ENCODE measurements at places on chromosomes 13 and 19.

- DNase-seq: no peak
These were observed 278.9 kb downstream of the ZNF536 start for GRCh38 chr19:30651066-30651465.

GRCh38 chr13:97284558-97284957 lies 62.4 kb downstream of the MBNL2 start:
- DNase-seq: no peak

DNA sequence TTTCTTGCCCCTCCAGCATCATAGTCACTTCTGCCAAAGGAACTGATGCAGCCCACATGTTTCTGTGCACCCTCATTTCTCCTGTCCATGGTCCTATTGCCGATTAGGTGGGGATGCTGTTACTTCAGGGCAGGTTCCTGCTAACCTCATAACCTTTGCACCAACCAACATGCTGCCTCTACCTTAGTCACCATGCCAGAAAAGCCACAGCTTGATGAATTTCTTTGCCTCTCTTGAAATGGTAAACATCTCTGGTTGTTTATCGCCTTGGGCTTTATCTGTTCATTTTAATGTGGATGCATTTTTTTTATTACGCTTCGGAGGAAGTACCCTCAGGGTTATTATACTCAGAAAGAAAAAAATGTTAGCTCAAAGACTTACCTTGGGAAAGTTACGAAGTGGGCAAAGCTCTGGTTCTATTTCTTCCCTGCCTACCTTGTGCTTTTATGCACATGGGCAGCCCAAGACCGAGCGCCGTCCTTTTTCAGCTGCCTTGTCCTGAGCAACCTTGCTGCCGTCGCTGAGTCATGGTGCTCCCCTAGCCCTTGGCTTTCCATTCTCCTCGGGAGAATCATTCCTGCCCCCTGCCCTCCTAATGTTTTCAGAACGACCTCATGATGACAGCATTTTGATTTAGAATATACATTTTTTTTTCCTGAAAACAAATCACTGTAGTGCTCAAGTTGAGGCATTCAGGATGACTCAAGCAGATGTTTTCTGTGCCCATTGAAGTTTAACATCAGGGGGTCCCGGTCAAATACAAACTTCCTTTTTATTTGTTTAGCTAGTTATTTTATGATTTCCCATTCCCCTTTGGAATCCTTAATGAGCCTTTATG lies 280.0 kb downstream of the SHISA2 start:
- no peak for DNase-seq

GRCh38 chr19:7535047-7535997 lies at the start of gene PNPLA6:
TSS of gene PNPLA6 (plus strand) at chr19:7535717. CDS start at chr19:7535789, 72 bp downstream.
- peak; percentile 89 for DNase-seq

DNA sequence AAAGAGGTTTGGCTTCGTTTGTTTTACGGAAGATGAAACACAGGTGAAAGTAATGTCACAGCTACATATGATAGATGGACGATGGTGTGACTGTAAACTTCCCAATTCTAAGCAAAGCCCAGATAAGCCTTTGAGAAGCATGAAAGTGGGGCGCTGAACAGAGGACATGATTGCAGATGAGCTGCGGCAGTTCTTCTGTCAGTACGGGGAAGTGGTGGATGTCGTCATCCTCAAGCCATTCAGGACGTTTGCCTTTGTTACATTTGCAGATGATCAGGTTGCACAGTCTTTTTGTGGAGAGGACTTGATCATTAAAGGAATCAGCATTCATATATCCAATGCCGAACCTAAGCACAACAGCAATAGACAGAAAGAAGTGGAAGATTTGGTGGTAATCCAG lies 111.5 kb upstream of the DIAPH3 start:
- no peak for DNase-seq

Measured in stimulated activated CD8-positive, alpha-beta memory T cell treated with anti-CD3 and anti-CD28 coated beads, Interleukin-15, amount 100 ng/mL, for 48 hours (primary cell).